SJSA1 (cell line): ENCODE measurements at places on chromosomes 3 and 15.

DNA sequence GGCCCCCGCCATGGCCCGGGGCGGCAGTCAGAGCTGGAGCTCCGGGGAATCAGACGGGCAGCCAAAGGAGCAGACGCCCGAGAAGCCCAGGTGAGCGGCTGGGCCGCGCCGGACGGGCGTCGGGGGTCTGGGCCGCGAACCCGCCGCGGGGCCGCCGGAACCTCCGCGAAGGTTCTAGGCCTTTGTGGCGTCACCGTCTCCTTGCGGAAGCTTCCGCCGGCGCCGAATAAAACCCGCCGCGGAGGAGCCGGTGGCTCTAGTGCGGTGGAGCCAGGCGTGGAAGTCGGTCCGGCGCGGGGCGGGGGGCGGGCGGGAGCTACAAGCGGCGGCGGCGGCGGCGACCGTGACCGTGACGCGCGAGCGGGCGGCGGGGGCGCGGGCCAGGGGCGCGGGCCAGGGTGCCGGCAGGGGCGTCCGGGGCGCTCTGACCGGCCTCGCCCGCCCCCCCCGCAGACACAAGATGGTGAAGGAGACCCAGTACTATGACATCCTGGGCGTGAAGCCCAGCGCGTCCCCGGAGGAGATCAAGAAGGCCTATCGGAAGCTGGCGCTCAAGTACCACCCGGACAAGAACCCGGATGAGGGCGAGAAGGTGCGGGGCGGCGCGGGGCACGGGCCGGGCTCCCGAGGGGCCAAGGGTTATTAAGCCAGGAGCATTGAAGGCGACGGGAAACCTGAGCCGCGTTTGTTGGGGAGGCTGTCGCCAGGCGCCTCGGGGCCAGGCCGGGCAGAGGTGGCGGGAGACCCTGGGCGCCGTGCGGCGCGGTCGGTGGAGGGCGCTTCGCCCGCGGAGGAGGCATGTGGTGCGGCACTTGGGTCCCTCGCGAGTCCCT, at the start of gene DNAJA4:
Gene DNAJA4, plus strand, starts transcription at position 259 of the 833 bp plus-strand sequence. Its CDS starts 202 bp downstream, at position 461.
- no peak for DNase-seq

DNA sequence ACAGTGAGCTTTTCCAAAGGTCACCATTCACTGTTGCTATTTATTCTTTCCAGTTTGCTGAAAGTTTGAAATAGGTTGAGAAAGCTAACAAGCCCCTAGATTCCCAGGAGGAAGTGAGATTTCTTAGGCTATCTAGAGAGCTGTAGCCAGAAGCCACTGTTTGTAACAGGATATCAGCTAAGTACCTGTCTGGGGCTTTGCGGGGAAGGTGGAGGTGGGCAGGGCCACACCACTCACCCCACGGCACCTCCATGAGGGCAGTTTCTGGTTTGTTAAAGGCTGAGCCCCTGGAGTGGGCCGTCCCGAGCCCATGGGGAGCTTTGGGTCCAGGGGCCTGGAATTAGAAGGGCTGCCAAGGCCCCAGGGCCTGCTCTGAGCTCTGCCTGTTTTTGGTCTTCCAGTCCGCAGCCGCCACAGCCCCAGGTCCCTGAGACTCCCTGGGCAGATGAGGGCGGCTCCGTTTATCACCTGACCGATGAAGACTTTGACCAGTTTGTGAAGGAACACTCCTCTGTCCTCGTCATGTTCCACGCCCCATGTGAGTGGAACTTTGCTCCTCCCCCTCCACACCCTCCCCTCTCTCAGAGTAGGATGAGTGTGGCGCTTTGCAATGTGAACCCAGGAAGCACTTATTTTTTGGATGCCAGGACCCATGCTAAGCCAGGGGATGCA, 63.4 kb downstream of the PDIA5 start:
- no peak for DNase-seq

DNA sequence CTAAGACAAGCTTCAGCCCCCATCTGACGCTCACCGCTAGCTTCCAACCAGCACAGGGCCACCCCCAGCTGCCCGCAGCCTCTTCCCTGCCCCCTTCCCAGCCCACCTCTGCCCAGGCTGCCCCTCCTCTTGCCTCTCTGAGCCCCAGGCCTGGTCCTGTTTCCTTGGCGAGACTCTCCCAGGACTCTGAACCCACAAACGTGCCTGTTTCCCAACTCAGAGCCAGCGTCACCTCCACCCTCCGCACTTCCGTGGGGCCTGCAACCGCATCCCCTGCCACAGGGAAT, 35.0 kb downstream of the ZXDC start:
- no peak for DNase-seq

DNA sequence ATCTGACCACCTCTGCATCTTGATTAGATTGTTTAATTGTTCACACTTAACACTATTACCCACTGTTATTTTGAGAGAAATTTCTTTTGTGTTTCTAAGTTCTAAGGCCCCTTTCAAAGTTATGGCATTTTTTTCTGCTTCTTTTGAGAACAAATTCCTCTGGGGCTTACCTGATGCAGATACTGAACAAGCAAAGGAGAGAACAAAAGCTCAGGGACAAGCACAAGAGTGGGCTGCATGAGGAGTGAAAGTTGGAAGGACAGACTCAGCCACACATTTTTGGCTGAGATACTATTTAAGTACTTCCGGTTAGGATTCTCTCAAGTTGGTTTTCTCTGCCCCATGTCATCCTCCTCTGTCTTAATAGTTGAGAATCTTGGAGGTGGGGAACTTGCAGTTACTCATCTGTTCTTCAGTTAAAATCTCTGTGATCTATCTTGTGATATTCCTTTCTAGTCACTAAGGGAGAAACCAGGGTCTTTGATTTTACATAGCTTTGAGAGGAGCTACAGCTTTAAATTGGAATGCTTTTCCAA, 54.7 kb downstream of the CMTM6 start:
- no peak for DNase-seq

- DNase-seq, result no peak
Observed at GRCh38 chr3:81765400-81765799, 4.0 kb upstream of the GBE1 start.

DNA sequence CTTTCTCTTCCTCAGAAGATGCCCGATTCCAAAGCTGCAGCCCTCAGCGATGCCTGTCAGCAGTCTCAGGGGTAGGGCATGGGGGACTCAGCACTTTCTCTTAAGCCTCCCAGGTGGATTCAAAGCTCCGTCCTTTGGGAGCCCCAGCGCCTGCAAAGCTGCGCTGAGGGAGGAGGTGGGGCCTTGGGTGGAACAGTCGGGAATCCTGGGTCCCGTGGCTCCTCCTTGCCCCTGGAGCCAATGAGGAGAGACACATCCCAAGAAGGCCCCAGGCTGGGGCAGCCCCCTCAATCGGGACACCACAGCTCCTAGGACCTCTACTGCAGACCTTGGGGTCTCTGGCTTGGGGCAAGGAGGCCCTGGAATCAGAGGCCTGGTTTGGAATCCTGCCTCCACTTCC, 227.5 kb upstream of the IGF1R start:
- DNase-seq, result no peak

DNA sequence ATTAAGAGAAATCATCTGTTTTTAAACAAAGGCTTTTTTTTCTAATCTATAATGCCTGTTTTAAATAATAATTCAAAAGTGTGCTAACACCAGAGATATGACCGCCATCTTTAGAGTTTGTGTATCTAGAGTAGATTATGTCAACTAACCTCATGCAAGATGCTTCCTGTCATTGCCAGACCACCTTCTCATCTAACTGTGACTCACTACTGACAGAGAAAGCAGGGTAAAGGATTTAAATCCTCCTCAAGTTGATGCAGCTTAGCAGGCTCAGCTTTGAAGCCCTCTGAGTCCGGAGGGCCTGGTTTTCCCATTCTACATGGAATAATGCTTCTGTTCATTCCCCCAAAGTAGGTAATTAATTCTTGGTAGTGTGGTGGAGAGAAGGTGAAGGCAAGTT, 108.5 kb downstream of the ECT2 start:
- DNase-seq, result no peak

GRCh38 chr3:42706721-42707619, 4.4 kb upstream of the HHATL start:
- DNase-seq, result peak; percentile 24

DNA sequence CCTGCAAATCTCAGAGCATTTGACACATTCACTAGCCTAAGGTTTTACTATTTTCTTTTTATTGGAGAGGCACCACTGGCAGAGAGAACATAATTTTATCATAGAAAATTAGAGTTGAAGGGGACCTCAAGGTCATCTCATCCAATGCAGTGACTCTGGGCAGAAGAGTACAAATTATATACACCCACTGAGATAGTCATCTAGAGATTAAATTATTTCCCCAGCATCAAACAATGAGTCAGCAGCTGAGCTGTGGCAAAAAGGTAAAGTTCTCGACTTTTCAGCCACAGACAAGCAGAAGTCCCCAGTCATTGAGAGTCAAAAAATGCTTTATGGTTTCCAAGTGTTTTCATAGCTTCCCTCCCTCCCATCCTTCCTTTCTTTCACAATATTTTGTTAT, 39.3 kb upstream of the SEMA6D start:
- no peak for DNase-seq

DNA sequence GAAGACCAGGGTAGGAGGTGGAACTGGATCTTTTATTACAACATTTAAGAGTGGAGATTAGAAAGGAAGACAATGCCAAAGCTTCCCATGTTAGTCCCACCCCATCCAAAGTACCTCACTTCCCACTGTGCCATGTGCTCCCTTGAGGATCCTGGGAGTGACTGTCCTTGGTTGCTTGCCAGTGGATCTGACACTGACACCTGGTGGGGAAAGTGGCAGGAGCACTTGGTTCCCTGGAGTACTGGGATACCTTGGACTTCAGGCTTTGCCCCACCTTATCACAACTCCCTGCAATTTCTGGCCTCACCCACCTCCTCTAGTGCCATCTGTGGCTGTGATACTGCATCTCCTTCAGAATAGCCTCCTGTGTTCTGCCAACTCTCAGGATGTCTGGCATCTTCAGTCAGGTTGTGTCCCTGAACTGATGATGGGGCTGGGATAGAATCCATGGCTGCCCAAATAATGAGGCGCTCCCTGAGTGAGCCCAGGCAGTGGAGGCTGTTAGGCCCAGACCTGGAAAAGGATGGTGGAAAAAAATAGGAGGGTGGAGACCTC, 1.3 kb downstream of the ELL3 start:
- peak; percentile 59 for DNase-seq

GRCh38 chr3:50356553-50356952, 2.8 kb downstream of the TMEM115 start:
- DNase-seq, result no peak

- DNase-seq, result peak; percentile 71
Observed at GRCh38 chr3:157248590-157249422, 88.9 kb upstream of the CCNL1 start.

DNA sequence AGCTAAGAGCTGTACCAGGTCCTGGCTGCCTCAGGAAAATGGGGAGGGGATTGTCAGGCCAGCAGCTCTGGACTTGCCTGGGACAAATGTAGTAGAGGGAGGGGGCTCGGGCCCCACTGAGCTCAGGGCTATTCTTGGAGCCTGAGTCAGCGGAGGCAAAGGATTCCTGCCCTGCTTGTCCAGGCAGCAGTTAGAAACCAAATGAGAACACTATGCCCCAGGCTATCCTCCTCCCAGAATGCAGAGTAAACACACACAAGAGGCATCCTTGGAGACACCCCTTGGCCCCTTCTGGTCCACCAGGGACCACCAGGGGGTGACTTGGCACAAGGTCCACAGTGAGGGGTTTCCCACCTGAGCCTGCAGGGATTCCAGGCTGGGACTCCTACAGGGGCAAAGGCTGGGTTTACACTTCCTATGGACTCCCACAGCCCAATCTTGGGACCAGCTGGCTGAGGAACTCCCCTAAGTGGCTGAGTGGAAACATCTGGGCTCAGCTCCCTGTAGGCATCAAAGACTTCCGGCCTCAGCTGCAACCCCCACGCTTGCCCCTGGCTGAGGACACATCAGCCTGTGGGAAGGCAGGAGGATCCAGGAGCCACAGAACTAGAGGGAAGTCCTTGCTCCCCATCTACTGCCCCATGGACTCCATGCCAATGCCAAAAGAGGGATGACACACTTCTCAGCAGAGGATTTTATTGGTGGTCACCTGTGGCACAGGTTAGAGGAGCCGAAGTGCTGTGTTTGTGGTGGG, 3.4 kb upstream of the COL7A1 start:
- DNase-seq, result peak; percentile 98

DNA sequence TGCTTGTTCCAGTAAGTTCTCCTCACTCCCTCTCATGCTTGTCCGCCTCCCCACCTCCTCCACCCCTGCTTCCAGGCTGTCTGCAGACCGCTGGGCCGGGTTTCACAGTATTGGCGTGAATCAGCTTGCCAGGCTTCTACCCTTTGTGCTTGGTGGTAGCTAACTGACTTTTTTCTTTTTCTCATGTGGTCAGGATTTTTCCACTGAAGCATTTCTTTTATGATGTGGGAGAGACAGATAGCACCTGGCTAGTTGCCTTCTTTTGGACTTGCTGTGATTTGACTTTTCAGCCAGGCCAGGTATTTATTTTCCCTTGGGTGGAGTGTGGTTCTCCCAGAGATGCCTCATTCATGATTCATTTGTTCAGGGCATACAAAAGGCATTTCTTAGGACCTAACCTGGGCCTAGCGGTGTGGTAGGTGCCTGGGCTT, 60.6 kb downstream of the ST6GAL1 start:
- no peak for DNase-seq

- DNase-seq, result peak; percentile 53
Observed at GRCh38 chr3:138082085-138082991, 33.1 kb downstream of the DZIP1L start.

- DNase-seq, result no peak
Observed at GRCh38 chr3:28745436-28745835, 396.8 kb upstream of the AZI2 start.

DNA sequence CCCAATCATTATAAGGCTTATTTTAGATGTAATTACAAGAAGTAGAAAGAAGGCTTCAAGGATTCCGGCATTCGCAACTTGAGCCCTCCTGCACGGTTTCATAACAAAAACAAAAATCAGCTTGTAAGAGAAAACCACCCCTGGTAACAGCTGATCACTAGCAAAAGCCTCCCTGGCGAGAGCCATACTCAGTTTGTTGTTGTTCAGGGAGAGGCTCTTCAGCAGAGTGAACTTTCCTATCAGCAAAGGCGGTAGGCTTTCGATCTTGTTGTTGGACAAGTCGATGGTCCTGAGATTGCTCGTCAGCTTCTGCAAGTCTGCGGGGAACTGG, 710 bp downstream of the LRRC57 start:
- DNase-seq, result no peak

DNA sequence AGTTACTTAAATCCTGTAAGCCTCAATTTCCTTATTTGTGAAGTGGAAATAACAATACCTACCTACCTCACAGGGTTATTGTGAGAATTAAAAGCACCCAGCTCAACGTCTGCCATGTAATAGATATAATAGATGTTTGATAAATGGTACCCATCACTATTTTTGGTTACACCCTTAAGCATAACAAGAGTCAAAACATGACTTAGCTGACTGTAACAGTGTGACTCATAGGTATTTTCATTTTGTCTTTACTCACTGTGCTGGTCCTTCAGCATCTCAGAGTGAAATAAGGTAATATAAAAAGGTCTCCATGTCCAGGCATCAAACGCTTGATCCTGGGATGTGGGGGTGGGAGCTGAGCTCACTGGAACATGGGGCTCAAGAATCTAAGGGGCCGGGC, 3.1 kb downstream of the CPLX3 start:
- no peak for DNase-seq
